ENCODE measurements at places on chromosomes 7 and 10. TPM values are rescaled to one million over a fixed set of nuclear protein-coding genes. Genes with fewer than 3 reads are reported as not detected.

- no peaks in the 10 kb centered on the region for H3K27me3 ChIP-seq
- no peak overlapping the region for H3K27ac ChIP-seq
- H3K4me3 ChIP-seq, result no peak overlapping the region
These were observed 342.6 kb downstream of the IPMK start for GRCh38 chr10:57925045-57925444.

DNA sequence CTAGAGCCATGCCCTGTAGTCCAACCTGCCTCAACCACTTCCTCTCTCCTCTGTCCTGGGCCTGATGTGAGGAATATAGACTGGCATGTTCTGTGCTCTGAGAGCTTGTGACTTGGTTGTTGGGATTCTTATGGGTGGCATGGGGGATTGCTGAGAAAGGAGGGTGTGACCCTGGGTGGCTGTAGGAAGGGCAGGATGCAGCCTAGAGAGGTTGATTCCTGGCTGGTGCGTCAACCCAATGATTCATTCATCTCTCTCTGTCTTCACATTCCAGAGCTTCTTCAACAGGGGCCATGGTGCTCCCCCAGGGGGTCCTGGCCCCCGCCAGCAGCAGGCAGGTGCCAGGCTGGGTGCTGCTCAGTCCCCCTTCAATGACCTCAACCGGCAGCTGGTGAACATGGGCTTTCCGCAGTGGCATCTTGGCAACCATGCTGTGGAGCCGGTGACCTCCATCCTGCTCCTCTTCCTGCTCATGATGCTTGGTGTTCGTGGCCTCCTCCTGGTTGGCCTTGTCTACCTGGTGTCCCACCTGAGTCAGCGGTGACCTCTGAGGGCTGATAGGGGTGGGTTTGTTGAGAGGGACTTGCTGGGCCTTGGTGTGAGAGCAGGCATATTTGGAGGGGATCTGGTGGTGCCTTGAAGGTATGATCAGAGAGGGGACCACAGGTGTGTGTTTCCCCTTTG is 2.6 kb downstream of the FAM241B start:
- H3K4me1 ChIP-seq, result no peaks in the 10 kb centered on the region
- no peak overlapping the region for H3K27ac ChIP-seq
- H3K4me3 ChIP-seq, result no peak overlapping the region
- no peaks in the 10 kb centered on the region for H3K36me3 ChIP-seq
- DNase-seq, result no peak
- peaks cover 14% of the 10 kb centered on the region for H3K27me3 ChIP-seq

RADIL gene
- total RNA-seq, result 5.0 TPM

GRCh38 chr7:20111821-20112542 is 105.2 kb downstream of the MACC1 start:
- no peak overlapping the region for H3K27ac ChIP-seq
- no peaks in the 10 kb centered on the region for H3K27me3 ChIP-seq
- no peaks in the 10 kb centered on the region for H3K4me1 ChIP-seq
- no peak overlapping the region for H3K4me3 ChIP-seq
- H3K36me3 ChIP-seq, result no peaks in the 10 kb centered on the region

SLC16A12 gene
- 2.3 TPM for total RNA-seq

- no peaks in the 10 kb centered on the region for H3K27me3 ChIP-seq
- H3K4me1 ChIP-seq, result no peaks in the 10 kb centered on the region
- DNase-seq, result no peak
- H3K36me3 ChIP-seq, result no peaks in the 10 kb centered on the region
These were observed 1087.1 kb upstream of the LRRN3 start for GRCh38 chr7:110003827-110004226.

MAGI2 gene
- total RNA-seq, result 6.7 TPM

SPDYE1 gene
- not detected for total RNA-seq

HOXA7 gene
- total RNA-seq, result not detected

DNA sequence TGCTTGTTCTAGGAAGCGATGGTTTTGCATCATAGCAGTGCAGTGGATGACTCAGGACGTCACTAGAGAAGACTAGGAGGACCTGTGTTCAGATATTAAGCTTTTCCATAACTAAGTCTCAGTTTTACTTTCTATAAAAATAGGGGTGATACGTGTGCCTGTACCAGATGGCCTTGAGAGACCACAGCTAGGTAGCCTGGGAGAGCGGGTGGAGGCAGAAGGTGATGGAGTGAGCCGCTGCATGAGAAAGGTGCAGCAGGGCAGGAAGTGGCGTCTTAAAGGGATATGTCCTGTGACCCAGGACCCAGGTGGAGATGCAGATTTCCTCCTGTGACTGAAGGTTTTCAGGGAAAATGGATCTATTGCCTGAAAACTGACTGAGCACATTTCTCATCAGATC is 304.9 kb downstream of the CDC14C start:
- no peaks in the 10 kb centered on the region for H3K4me1 ChIP-seq
- H3K36me3 ChIP-seq, result no peaks in the 10 kb centered on the region
- DNase-seq, result no peak
- H3K4me3 ChIP-seq, result no peak overlapping the region

GRCh38 chr10:61936770-61937169 is 35.3 kb downstream of the ARID5B start:
- no peaks in the 10 kb centered on the region for H3K27me3 ChIP-seq
- DNase-seq, result no peak
- H3K27ac ChIP-seq, result peak overlapping the region; percentile 72
- peaks cover 55% of the 10 kb centered on the region for H3K4me1 ChIP-seq

DNA sequence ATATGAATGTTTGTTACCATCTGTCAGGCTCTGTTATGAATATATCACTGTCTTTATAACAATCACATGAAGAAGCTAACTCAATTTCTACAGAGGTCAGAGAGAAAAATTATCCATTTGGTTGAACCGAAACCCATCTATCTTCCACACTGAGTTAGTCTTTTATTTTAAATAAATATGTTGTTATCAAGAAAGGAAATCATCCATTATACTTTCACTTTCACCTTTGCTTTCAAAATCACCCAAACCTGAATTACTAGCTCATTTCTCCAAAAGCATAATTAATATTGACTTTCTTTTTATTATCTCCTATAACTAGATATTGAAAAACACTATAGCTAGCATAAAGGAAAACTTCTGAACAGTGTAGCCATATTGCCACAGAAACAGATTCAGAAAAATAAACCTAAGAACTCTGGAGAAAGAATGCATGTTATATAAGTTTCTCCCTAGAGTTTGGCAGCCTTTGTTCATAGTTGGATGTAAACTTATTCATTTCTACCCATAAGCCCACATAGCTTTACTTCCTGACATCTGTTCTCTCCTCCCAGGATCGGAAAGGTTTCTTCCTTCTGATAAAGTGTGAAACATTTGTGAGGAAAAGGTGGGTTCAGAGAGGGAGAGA is 66.0 kb downstream of the NPSR1 start:
- H3K36me3 ChIP-seq, result no peaks in the 10 kb centered on the region
- no peak for DNase-seq
- no peak overlapping the region for H3K4me3 ChIP-seq

GRCh38 chr7:3995187-3995586 is 686.9 kb upstream of the FOXK1 start:
- no peaks in the 10 kb centered on the region for H3K36me3 ChIP-seq
- H3K4me3 ChIP-seq, result no peak overlapping the region
- H3K27me3 ChIP-seq, result no peaks in the 10 kb centered on the region
- no peak overlapping the region for H3K27ac ChIP-seq
- no peak for DNase-seq

GRCh38 chr7:128831178-128831993 is 1.2 kb downstream of the FLNC start:
- H3K27ac ChIP-seq, result peak overlapping the region; percentile 96
- peak overlapping the region; percentile 81 for H3K4me3 ChIP-seq
- DNase-seq, result peak; percentile 83
- H3K36me3 ChIP-seq, result no peaks in the 10 kb centered on the region
- peaks cover 31% of the 10 kb centered on the region for H3K4me1 ChIP-seq

DNA sequence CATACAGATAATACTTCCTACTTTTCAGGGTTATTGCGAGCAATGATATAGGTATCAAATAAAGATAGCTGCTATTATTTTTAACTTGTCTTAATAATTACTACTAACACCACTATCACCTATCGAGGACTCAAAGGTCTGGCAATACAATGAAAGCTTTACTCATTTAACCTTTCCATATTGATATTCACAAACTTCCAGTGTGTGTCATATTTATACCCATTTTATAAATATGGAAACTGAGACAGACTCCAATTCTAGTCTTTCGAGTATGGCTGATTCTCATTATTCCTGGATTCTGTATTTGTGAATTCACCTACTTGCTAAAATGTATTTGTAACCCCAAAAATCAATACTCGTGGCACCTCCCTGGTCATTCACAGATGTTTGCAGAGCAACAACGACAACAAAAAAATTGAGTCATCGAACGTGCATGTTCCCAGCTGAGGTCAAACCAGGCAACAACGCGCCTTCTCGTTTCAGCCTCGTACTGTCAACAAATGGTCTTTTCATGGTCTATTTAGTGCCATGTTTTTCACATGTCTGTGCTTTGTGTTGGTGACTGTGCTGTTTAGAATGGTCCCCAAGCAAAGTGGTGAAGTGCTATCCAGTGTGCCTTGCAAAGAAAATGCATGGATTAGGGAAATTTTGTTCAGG is 51.7 kb downstream of the SMURF1 start:
- no peak overlapping the region for H3K27ac ChIP-seq
- no peaks in the 10 kb centered on the region for H3K36me3 ChIP-seq
- no peak for DNase-seq
- peaks cover 28% of the 10 kb centered on the region for H3K4me1 ChIP-seq
- no peaks in the 10 kb centered on the region for H3K27me3 ChIP-seq

DNA sequence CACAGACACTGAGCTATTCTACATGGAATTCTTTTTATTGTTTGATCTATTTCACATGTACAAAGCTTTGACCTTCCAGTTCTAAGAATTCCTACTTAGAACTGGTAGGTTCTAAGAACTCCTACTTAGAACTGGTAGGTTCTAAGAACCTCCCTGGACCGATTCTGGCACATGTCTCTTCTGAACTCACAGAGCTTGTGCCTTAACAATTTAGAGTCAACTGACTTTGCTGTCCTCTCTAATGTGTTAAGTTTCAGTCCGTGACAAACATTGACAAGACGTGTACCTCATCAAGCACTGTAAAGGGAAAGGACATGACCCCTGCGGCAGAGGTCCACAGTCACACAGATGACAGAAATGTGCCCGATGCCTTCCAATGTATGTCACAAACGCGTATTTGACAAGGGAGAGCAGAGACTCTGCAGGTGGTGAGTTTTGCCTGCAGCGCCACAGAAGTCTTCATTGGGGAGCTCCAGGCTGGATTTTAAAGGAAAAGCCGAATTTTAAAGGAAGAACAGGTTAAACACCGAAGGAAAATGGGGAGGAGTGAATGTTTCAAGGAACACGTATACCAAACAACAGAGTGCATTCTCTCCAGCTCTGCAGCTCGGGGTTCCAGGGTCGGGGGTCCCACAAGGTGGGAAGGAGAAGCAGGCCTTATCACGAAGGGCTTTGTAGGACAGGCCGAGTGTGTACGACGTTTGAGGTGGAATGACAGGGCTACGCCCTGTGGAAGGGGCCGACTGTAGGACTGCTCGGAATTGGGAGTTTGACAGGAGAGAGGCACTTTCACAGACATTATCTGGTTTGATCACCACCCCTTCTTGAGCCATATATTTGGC is 161.1 kb upstream of the KLF14 start:
- no peaks in the 10 kb centered on the region for H3K36me3 ChIP-seq
- no peak overlapping the region for H3K4me3 ChIP-seq
- H3K27me3 ChIP-seq, result no peaks in the 10 kb centered on the region
- peak overlapping the region; percentile 63 for H3K27ac ChIP-seq
- DNase-seq, result no peak
- peaks cover 80% of the 10 kb centered on the region for H3K4me1 ChIP-seq

- H3K4me1 ChIP-seq, result no peaks in the 10 kb centered on the region
- peaks cover 90% of the 10 kb centered on the region for H3K36me3 ChIP-seq
- DNase-seq, result no peak
- H3K27ac ChIP-seq, result no peak overlapping the region
- H3K27me3 ChIP-seq, result no peaks in the 10 kb centered on the region
These were observed 97.3 kb downstream of the CLEC2L start for GRCh38 chr7:139620676-139621344.

NRG3 gene
- total RNA-seq, result not detected

- peak; percentile 51 for DNase-seq
- H3K36me3 ChIP-seq, result no peaks in the 10 kb centered on the region
- H3K27me3 ChIP-seq, result no peaks in the 10 kb centered on the region
- no peak overlapping the region for H3K27ac ChIP-seq
- H3K4me1 ChIP-seq, result no peaks in the 10 kb centered on the region
These were observed 122.1 kb downstream of the LRRN3 start for GRCh38 chr7:111212857-111213523.

C10orf95 gene
- total RNA-seq, result 0.18 TPM

NKX2-3 gene
- not detected for total RNA-seq

DNA sequence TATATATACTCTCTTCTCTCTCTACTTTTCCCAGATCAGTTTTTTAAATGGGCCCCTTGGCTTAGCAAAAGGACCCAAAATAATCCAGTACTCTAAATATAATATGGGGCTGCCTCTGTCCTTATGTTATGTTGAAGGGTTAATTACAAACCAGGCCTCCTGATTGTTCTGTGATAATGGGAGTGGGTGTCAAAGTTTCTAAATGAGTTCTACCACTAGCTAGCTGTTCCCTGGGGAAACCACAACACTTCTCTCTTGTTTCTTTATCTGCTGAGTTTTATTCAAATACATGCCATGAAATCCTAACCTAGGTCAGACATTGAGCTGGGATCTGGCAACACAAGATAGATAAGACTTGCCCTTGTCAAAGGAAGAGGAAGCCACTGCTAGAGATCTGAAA is 3.8 kb downstream of the HTR5A start:
- no peak overlapping the region for H3K4me3 ChIP-seq

DNA sequence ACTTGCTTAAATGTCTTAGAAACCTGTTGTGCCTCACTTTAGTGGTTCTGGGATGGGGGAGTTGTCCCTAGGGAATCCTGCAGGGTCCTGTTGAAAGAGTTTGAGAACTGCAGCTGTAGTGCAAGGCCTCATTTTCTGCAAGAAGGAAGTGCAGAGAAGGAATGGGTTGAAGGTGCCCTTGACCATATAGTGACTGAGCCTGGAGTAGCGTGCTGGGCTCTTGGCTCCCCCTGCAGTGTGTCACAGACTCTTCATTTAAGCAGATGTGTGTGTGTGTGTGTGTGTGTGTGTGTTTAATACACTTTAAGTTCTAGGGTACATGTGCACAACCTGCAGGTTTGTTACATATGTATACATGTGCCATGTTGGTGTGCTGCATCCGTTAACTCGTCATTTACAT is 92.2 kb downstream of the GRK5 start:
- H3K4me3 ChIP-seq, result no peak overlapping the region
- H3K36me3 ChIP-seq, result no peaks in the 10 kb centered on the region
- peaks cover 33% of the 10 kb centered on the region for H3K4me1 ChIP-seq
- DNase-seq, result peak; percentile 27
- no peaks in the 10 kb centered on the region for H3K27me3 ChIP-seq

All from heart left ventricle (tissue), 16 donors.